ENCODE measurements at places on chromosomes 1 and 21. TPM values are rescaled to one million over a fixed set of nuclear protein-coding genes. Genes with fewer than 3 reads are reported as not detected.

- DNase-seq, result no peak
Measured at GRCh38 chr1:88658419-88658818, 25.7 kb upstream of the PKN2 start.

DNA sequence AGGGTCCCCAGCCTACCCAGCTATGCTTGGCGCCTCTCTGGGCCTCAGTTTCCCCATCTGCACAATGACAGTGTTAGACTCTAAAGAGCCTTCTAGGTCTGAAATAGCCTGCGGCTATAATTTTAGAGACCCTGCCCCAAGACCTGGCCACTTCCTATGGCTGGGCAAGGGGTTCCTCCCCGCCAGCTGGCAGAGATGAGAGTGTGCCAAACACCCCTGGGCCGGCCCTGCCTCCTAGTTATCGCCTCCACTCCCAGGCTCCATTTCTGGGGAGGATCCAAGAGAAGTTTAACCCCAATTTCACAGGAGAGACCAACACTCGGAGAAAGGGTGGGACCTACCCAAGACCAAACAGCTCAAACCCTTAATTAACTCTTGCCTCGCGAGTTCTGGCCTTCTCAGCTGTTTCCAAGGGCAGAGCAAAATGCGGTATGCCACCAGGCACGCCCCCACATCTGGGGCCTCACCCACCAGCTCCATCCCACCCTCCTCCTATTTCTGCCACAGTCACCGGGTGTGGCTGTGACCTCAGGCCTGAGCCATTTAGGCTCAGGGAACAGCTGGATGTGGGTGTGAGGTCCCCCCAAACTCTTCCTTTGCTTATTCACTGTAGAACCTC, 35.7 kb downstream of the TTC39A start:
- no peak for DNase-seq

- peak; percentile 14 for DNase-seq
Measured at GRCh38 chr1:108661030-108661609, at the start of gene HENMT1. Gene HENMT1, minus strand, starts transcription at chr1:108661093. Its CDS starts 1,209 bp downstream, at chr1:108659884.

Gene GNG12
- total RNA-seq, result 75.9 TPM

GRCh38 chr1:119958223-119958622, 61.9 kb upstream of the ADAM30 start:
- no peak for DNase-seq
